ENCODE measurements at places on chromosomes 12 and 14.

GRCh38 chr12:13588574-13588973 is 392.0 kb downstream of the EMP1 start:
- no peak for DNase-seq

DNA sequence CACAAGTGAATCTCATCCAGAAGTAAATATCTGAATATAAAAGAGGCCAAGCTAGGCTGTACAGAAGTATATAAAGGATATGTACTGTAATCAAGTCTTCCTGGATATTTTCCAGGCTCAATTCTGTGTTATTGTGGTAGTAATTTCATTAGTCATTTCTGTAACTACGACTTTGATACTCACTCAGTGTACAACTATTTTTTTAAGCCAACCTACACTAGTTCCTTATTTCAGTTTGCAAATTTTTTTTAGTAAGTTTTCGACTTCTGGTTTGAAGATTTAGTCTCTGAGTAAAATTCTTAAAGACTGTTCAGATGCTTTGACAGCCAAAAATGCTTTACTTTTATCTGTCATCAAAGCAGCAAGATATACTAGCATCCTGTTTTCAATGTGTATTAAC is 130.8 kb downstream of the CAPZA3 start:
- DNase-seq = no peak

GRCh38 chr14:105477660-105478397 is 3.2 kb downstream of the CRIP2 start:
- no peak for DNase-seq

DNA sequence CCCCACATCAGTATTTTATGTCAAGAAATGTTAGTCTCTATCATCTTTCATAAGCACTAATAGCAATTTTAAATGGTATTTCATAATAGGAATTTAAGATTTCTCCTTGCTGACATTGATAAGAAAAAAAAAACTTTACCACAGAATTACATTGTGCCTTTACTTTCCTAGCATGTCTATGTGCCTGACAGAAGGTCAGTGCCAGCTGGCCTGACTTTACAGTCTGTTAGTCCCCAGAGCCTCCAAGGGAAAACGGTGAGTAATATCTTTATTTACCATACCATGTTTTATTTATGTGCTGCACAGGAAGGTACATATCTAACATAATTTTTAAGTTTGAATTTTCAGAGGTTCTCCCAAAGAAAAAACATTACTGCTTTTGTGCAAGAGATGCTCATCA is 152.0 kb upstream of the AEBP2 start:
- no peak for DNase-seq

DNA sequence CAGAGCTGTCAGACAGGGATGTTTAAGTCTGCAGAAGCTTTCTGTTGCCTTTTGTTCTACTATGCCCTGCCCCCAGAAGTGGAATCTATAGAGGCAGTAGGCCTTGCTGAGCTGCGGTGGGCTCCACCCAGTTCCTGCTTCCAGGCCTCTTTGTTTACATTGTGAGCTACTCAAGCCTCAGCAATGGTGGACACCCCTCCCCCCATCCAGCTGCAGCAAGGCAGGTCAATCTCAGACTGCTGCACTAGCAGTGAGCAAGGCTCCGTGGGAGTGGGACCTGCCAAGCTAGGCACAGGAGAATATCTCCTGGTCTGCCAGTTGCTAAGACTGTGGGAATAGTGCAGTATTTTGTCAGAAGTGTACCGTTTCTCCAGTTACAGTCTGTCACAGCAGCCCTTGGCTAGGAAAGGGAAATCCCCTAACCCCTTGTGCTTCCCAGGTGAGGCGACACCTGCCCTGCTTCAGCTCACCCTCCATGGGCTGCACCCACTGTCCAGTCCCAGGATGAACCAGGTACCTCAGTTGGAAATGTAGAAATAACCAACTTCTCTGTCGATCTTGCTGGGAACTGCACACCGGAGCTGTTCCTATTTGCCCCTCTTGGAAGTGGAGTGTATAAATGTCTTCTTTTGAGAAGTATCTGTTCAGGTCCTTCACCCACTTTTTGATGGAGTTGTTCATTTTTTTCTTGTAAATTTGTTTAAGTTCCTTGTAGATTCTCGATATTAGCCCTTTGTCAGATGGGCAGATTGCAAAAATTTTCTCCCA is 213.5 kb upstream of the SLC38A2 start:
- DNase-seq = no peak

DNA sequence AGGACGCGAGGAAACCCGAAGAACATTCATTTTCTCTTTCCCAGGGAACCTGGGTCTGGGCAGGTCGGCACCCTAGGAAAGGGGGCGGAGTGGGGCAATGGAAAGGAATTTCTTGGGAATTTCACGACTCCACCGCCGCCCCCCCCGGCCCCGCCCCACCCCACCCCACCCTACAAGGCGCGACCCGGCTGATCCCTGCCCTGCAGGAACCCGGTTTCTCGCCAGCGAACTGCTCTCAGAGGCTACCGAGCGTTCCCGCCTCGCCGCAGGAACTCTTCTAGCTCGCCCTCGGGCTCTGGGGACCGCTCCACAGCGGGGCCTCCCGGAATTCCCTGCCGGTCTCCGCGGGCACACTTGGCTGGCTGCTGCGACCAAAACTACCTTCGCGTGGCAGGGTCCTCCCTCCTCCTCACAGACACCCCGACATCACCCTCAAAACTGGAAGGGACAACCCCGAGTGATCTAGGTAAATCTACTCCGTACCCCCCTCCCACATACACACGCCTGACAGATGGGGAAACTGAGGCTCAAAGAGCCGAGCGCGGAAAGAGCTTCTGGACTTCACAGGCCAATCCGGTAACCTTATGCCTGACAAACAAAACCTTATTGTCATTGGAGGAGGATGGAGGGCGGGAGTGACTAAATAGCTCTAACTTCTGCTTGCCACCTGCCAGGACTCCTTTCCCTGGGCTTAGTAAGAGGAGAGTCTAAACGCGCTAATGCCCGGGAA is 785 bp upstream of the ACTN1 start:
- peak; percentile 70 for DNase-seq
